NCI-H510A treated with DMSO at 0.1 percent for 48 hours (cell line): ENCODE measurements at places on chromosomes 12 and 14.

GRCh38 chr14:21643407-21643806 is 8.7 kb upstream of the OR10G2 start:
- no peak for DNase-seq

DNA sequence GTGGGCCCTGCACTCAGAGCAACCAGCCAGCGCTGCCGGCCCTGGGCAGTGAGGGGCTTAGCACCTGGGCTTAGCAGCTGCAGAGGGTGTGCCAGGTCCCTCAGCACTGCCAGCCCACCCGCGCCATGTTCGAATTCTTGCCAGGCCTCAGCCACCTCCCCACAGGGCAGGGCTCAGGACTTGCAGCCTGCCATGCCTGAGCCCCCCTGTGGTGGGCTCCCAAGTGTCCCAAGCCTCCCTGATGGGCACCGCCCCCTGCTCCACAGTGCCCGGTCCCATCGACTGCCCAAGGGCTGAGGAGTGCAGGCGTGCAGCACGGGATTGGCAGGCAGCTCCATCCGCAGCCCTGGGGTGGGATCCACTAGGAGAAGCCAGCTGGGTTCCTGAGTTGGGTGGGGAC is 98.0 kb upstream of the NID2 start:
- DNase-seq = no peak

DNA sequence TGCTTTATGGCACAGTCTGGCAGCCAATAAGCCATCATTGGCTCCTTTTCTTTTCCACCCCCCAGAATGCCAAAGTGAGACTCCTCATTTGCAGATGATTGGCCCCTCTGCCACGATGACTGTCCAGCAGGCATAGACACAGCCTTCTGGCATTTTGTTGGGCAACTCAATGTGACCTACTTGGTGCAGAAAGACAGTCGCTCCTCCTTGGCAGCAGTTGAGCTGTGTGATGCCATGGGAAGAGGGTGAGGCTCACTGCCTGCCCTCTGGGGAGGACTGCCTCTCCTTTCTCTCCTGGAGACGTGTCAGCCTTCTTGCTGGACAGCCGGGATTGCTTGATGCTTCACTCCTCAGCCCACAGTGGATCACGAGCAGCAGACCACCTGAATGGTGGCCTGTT is 264.9 kb downstream of the C12orf75 start:
- DNase-seq = no peak

- no peak for DNase-seq
These were observed 22.8 kb downstream of the FMNL3 start for GRCh38 chr12:49684310-49684854.

DNA sequence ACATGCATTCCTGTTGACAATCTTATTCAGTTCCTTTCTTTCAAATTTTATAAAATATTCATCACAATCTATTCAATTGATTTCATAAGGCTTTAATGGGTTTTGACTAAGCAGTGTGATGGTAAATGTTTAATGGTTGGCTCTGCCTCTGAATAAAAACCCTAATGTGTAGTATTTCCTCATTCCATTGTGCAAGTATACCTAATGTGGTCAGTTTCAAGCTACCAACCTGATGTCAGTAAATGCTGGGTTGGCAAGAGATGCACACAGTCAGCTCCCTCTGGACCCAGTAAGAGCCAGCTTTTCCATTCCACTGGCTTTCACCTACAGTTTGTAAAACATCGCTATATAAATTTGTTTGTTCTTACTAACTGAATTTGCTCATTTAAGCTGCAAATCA is 53.9 kb downstream of the METTL25 start:
- no peak for DNase-seq

- no peak for DNase-seq
These were observed 366.1 kb upstream of the TMPO start for GRCh38 chr12:98149270-98149669.

- DNase-seq = no peak
These were observed 31.3 kb upstream of the ATF1 start for GRCh38 chr12:50732591-50732990.

DNA sequence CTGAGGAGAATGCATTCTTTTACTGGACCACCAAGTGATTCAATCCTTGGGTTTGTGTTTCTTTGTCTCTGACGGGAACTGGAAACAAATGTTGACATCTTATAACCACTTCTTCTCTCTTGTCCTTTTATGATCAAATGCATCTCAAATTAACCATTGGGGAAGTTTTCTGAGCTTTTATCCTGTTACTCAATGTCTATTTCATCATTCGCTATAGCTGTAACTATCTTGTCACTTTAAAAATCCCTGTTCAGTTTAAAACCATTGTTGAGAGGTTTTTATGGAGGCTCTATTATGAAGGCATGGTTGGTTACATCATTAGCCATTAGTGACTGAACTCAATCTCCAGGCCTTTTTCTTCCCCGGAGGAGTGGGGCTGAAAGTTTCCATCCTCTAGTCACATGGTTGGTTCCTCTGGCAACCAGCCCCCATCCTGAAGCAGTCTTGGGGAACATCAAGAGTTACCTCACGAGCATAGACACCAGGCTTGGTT is 2.7 kb upstream of the CLEC6A start:
- DNase-seq = no peak

- DNase-seq = no peak
These were observed 179.3 kb upstream of the RMST start for GRCh38 chr12:97283297-97283696.

DNA sequence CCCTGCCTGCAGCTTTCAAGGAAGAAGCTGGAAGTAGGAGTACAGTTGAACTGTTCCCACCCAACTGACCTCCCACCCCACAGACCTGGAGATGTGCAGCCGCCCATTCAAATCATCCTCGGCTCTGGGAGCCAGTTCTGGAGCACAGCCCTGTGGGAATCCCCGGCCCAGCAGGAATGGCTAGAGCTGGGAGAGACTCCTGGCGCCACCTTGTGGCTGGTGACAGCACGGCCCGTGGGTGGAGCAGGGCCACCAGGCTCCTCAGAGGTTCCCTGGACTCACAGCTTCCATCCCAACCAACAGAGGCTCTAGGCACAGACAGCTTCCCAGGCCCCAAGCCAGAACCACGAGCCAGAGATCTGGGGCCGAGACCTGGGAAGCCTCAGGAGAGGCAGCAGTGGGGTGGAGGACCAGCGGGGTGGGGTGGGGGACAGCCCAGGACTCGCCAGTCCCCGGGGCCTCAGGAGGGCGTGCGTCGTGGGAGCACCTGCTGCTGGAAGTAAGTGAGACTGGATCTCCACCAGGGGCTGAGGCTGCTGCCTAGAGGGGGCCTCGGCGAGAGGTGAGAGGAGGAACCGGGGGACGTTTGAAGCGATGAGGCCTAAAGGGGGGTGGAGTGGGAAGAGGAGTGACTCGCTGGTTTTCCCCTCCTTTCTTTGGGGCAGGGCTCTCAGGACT is 43.4 kb downstream of the RNF34 start:
- peak; percentile 62 for DNase-seq

- no peak for DNase-seq
These were observed 915.9 kb downstream of the DIO2 start for GRCh38 chr14:79295385-79295784.

DNA sequence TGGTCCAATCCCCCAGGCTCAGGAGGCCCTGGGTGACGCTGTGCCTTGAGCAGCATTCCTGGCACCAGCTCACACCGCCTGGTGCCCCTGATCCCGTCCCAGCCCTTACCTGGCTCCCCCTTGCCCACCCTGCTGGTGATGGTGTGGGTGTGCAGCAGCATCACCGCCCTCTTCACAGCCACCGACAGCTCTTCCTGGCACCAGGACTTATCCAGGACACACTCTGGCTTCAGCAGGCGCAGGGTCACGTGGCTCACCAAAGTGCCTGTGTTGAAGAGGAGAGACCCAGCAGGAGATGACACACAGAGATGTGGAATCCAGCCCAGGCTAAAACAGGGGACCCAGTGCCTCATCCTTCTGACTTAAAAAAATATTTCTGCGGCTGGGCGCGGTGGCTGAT is 36.2 kb downstream of the GCN1 start:
- no peak for DNase-seq

GRCh38 chr12:119157528-119157927 is 21.2 kb upstream of the HSPB8 start:
- no peak for DNase-seq

DNA sequence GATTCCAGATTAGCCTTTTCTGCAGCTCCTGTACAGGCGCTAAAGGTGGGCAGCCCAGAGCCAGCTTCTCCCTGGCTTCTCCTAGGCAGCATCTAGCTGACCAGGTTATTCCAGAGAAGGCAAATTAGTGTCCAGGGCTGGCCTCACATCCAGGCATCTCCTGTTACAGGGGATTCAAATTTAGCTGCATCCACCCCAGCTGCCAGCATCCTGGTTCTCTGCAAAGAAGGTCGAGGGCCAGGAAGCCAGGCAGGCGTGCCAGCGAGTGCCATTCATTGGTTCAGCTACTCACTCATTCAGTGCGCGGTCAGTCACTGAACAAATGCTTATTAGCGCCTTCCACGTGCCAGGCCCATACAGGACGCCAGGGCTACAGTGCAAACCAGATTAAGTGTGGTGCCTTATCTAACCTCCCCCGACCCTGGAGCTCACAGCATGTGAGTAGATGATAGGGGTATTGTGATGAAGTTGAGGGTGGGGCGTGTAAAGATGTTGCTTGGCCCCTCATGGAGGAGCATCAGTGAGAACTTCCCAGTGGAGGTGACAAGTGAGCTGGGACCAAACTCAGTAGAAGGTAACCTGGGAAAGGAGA is 15.7 kb upstream of the FAM222A start:
- no peak for DNase-seq

GRCh38 chr12:47377414-47378221 is 297.9 kb upstream of the AMIGO2 start:
- DNase-seq = no peak

DNA sequence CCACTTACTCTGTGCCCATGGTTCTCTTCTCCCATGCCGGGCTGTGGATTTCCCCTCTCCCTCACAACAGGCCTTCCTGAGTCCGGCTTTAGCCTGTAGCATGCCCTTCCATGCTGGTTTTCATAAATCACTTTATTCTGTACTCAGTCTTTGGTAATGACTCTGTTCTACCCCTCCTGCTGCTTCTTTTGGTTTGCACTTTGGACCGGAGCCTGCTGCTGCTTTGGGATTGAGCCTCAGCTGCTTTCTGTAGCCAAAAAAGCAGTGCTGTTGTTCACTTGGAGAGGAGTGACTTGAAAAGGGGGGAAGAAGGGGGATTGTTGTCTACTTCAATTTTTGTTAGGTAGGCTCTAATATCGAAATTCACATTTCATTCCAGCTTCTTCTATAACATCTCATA is 8.5 kb upstream of the SLC6A13 start:
- no peak for DNase-seq

DNA sequence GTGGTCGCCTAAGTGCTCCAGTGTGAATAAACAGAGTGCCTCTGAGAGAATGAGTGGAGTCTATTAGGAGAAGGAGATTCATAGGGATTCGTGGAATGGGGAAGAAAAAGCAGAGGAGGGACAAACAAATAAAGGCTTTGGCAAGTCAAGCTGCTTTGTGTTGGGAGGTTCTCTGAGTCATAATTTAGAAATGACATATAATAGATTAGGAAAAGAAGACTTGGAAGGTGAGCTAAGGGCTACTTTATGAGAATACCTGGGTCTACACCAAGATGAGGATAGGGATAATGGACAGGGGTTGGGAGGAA is 6.4 kb upstream of the NTN4 start:
- no peak for DNase-seq

GRCh38 chr12:21989819-21990412 is 48.7 kb upstream of the ABCC9 start:
- DNase-seq = peak; percentile 15

DNA sequence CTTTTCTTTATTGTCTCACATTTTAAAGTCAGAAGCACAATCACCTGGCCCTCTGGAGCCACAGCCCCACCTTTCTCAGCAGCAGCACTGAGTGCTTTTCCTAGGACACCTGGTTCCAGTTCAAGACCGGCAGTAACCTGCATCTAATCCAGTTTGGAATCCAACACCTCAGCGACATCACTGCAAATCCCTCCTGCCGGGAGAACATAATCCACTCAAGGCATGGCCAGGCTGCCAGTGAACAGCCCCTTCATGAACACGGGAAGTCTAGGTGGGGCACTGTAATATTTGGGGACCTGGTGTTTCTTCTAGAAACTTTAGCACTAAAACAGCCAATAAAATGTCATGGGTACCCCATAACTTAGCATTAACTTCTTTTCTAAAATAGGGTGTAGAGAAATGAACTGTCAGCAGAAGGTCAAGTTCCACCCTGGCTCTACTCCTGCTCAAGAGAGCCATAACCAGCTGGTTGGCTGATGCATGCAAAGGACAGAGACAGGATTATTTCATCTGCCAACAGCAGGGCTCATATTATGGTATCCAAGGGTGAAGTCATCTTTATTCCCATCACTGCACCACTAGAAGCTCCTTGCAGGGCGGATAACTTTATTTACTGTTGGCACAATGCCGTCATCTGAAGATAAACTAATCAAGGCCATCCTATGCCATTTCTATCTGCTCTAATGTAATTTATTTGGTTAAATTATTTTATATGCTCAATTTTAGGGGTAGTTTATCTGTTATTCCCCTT is 76.7 kb downstream of the TTC7B start:
- peak; percentile 13 for DNase-seq

GRCh38 chr14:30648471-30648870 is 26.4 kb downstream of the SCFD1 start:
- no peak for DNase-seq

- DNase-seq = no peak
These were observed 43.6 kb downstream of the HCAR2 start for GRCh38 chr12:122659579-122659978.

DNA sequence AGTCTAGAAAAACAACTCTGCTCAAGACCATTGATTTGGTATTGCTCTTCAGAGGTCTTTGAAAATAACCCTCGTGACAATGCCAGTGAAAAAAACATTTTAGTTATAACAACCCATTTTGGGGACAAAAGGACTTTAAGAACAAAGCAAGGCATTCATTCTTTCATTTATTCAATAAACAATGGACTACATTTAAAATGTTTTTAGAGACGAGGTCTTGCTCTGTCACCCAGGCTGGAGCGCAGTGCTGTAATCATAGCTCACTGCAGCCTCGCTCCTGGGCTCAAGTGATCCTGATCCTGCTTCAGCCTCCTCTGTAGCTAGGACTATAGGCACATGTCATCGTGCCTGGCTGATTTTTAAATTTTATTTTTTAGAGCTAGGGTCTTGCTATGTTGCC is 7.7 kb upstream of the KICS2 start:
- no peak for DNase-seq

DNA sequence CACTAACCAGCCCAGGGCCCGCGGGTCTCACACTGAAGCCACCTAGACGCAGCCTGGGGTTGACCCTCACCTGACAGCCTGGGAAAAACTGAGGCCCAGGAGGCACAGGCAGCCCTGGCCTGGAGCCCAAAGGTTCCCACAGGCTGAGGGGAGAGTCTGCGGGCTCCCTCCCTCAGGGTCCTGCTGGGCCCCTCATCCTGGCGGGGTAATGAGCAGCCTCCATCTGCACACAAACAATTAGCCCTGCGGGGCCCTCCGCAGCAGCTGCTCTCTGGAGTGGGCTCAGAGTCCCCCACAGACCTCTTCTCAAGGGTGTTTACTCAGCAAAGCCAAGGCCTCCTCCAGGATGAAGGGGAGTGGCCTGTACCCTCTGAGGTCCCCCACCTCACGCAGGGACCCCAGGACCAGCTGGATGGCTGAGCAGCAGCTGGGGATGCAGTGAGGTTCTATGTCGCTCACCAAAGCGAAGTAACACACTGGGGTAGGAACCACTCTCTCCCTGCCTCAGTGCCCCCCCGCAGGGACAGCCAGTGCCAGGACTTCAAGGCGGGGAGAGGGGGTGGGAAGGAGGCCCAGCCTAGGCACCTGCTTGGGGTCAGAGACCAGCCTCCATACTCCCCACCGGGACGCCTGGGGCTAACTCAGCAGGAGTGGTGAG is 7.3 kb downstream of the AKT1 start:
- DNase-seq = no peak

- DNase-seq = no peak
These were observed 780 bp downstream of the SERPINA4 start for GRCh38 chr14:94562022-94562421.
